ENCODE measurements at places on chromosomes 7 and 10.

DNA sequence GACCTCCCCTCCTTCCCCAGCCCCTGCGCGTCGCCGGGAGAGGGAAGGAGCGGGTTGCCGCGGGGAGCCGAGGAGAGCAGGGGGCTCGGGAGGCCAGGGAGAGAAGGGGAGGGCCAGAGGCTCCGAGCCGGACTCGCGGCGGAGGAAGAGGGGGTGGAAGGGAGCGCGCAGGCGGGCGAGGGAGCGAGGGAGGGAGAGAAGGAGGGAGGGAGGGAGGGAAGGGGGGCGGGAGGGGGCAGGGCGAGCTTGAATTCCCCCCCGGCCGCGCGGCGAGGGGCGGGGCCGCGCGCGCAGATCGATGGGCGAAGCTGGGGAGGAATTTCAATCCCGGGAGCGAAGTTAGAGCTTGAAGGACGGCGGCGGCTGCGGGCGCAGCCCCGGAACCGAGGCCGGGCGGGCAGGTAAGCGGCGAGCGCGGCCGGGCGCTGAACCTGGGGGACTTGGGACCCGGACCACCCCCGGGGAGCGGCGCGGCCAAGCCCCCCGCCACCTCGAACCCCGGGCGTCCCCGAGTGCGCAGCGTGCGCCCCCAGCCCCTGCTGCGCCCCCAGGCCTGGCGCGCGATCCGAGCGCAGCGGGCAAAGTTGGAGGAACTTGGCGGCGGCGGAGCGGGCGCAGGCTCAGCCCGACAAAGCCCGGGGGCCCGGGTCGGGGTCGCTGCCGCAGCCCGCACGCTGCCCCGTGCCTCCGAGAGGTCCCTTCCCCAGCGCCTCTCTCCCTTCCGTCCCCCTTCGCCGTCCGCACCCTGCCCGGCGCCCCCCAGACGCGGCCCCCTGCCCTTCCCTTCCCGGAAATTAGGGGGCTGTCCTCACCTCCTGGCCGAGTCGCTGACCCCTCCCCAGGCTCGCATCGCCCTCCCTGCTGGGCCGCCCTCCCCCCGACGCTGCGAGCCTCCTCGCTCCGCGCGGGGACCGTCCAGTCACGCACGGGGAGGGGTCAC lies at the start of gene ELFN1:
Gene ELFN1 (plus strand): TSS at position 324 of the 940 bp plus-strand sequence. CDS start 74,320 bp downstream, outside the sequence.
- no peak for DNase-seq

DNA sequence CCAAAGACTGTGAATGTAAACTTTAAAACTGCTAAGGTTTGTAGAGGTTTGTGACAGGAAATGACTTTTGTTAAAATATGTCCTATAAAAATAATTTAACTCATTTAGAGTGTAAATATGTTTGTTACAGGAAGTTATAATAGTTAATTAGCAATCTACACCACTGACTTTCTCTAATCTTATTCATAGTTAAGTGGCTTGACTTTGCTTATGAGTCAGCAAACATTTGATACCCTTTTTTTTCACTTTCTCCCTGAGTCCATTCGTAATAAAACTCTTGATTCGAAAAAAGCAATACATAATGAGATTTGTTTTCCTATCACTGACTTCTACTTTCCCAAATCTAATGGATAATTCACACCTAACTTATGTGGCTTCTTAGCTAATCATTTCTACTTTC lies 317.7 kb upstream of the SEMA3C start:
- DNase-seq = no peak

DNA sequence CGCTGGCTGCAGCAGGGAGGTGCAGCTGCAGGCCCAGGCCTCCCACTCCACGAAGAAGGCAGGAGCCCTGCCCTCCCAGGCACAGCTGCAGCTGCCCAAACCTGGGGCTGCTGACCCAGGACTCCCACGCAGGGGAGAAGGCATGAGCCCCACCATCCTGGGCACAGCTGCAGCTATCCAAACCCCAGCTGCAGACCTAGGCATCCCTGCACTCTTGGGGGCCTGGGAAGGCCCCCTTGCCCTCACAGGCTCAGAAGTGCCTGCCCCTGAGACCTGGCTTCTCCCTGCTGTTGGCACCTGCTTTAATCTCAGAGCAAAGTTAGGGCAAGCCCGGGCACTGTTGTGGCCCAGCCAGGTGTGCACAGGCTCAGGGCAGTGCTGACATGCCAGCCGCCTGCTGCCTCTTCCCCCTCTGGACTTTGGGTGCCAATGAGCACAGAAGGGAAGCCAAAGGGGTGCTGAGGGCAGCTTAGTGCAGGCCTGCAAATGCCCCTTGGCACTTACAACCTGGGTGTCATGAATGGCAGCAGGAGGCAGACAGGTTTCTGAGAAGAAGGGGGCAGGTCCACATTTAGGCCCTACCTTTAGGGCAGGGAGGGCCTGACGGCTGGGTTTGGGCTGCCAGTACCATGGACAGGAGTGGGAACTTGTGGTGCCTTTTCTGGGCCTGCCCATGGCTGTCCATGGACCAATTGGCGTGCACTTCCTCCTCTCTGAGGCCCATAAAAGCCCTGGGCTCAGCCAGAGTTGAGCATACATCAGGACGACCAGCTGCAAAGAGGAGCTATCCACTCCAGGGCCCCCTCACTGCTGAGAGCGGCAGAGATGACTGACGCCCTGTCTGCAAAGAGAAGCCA lies 31.1 kb downstream of the CRTAC1 start:
- DNase-seq = no peak

DNA sequence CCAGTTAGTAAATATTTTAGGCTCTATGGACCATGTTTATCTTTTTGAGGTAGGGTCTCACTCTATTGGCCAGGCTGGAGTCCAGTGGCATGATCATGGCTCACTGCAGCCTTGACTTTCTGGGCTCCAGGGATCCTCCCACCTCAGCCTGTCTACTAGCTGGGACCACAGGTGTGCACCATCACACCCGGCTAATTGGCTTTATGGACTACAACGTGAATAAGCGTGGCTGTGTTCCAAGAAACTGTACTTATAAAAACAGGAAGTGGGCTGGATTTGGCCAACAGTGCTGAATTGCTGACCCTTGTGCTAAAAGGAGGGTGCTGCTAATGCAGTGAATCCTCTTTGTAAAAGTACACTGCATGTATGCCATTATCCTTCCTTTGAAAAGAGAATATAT lies 111.7 kb upstream of the CDK13 start:
- no peak for DNase-seq

DNA sequence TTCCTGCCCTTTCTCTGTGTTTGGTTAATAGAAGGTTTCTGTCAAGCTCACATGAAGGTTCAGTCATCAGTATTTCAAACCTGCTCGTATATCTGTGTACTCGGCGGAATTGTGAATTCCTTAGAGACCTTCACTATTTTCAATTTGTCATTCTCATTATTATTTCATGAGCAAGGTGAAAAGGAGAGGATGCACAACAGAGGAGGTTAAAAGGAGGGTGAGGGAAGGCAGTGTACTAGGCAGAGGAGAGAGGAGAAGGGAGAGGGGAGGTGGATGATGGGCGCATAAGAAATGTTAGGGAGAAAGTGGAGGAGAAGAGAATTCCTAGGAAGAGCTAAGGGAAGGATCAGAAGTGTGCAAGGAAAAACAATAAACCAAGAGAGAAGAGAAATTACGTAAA lies 185.0 kb upstream of the COBL start:
- no peak for DNase-seq

DNA sequence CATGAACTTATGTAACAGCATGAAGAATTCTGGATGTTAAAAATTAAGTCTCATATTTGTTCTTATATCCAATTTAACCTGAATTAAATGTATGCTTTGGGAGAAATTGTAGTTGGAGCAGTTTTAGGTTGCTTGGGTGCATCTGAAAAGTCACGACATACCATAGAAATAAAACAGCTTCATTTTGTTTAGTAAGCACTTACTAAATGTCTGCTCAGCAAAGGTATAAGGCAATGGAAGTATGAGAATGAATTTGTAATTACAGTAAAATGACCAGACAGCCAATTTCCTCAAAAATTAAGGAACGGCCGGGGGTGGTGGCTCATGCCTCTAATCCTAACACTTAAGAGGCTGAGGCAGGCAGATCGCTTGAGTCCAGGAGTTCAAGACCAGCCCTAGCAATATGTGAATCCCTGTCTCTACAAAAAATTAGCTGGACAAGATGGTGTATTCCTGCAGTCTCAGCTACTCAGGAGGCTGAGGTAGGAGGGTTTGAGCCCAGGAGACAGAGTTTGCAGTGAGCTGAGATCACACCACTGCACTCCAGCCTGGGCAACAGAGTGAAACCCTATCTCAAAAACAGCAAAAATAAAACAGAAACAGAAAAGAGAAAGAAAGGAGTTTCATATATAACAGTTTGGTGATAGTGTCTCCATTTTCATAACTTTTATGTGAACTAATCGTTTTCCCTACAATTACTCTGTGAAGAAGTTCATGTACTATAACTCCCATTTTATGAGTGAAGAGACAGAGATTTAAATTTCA lies 47.2 kb upstream of the KLF6 start:
- DNase-seq = no peak

GRCh38 chr7:79334841-79335240 lies 118.6 kb downstream of the MAGI2 start:
- no peak for DNase-seq

DNA sequence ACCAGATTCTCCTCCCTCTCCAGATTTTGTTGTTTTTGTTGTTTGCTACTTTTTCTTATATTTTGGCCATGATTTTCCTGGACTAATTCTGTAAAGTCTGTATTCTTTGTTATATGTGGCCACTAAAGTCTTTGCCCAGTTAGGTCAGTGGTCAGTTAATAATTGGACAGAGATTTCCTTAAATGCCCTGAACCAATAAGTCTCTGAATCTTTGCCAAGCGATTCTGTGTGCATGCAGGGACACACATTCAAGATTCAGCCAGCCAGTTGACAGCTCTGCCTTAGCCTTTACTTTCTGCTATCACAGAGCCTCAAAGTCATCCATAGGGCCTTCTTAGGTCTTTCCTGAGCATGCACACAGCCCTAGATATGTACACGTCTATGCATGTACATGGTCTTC lies 11.0 kb upstream of the COL17A1 start:
- no peak for DNase-seq

GRCh38 chr7:149682038-149682437 lies 91.3 kb downstream of the ZNF467 start:
- DNase-seq = no peak

DNA sequence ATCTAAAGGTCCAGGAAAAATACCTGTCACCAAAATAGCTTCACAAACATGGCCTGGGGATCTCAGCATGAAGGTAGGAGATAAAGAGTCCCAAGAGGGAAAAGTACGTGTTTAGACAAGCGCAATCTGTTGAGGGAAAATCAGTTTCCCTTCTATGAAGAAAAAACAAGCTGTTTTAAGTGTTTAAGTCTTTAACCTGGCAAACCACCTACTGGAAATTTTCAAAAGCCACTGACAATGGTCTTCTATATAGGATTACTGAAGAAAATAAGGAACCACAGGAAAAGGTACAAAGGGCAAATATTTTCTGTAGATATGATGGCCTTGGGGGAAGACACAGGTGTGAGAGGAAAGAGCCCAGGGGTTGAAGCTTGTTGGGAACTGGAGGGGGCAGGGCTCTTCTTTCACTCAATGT lies 21.2 kb downstream of the ALDH18A1 start:
- DNase-seq = no peak

DNA sequence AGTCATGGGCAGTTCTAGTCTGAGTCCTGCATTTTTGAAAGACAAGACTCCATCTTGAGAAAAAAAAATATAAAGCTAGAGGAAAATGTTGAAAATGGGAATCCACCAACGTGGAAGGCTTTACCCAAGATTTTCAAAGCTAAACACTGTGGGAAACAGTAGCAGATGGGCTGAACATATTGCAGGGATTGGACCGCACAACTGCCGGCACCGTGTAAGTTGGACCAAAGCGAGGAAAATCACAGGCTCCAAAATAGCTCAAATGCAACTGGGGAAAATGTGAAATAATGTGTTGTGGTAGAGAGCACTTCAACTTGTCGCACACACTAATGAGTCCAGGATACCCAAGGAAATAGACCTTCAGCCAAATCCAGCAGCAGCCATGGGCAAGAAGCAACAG lies 26.4 kb upstream of the ADRB1 start:
- DNase-seq = no peak

DNA sequence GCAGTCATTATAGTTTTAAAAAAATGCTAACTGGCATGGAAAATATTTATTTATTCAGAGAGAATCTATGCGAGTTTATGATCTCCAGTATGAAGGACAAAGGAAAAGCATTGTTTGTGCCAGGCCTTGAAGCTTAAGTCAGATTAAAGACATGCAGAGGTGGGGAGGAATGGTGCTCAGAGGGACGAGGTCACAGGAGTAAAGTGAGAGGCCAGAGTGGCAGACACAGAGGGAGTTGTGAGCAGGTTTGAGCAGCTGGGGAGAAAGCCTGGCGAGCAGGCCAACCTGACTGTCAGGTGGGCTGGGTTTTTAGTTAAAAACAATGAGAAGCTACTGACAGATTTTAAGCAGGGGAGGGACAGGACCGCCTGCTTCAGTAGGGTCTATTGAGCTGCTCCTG lies 6.8 kb upstream of the CCNY start:
- no peak for DNase-seq

All from NCI-H1436 treated with DMSO at 0.1 percent for 48 hours (cell line).